ENCODE measurements at places on chromosomes 4 and X. TPM values are rescaled to one million over a fixed set of nuclear protein-coding genes. Genes with fewer than 3 reads are reported as not detected.

DNA sequence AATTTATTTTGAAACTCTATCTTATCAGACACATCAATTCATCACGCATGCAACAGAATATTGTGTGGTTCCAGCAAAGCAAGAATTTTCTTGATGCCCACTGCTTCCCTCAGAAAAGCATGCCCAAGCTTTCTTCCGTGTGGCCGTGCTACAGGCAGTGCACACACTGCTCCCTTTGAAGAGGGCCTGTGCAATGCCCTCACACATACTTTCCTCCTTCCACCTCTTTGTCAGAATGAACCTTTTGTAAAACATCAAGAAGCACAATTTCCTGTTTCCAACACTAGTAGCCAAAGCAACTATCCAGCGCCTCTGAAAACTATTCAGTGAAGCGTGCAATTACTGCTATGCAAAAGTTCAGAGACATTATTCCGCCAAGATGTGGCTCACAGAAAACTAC, 201.7 kb downstream of the NLGN4X start:
- DNase-seq: peak; percentile 5

- no peak for DNase-seq
Measured at GRCh38 chr4:130646886-130647285, 1550.9 kb downstream of the C4orf33 start.

- no peak for DNase-seq
Measured at GRCh38 chr4:188495169-188495568, 355.9 kb downstream of the TRIML1 start.

DNA sequence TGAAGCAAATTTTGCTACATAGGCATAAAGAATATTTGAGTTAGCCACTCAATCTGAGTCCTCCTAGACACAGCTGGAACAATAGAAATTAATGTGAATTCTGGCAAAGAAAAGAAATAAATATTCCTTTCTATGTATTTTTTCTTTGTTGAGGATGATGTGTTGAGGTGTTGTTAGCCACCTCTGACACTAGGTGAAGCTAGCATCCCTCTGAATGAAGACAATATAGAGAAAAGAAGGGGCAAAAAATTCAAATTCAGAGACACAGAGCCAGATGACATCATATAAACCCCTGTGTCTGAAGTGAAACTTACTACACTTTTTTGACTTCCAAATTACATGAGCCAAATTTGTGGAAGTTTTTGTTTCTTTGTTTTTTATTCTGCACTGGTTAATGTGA, 34.6 kb upstream of the TMPRSS11D start:
- DNase-seq: no peak

DNA sequence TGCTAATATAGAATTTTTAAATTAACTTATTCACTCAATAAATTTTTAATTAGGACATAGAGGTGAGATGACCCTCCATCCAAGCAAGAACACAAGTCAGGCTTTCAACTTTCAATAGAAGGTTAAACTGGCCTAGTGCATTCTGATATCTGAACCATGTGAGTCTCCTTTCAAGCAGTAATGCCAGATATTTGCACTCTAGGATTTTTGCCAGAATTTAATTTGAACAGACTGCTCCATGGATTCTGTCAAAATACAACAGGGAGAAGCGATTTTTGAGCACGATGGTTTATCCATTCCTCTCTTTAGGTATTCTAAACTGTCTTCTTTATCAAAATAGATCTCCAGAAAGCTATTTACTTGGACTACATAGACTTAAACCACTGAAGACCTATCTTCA, 72.0 kb upstream of the DCLK2 start:
- DNase-seq: no peak

- no peak for DNase-seq
Measured at GRCh38 chrX:17474892-17475291, 99.9 kb downstream of the NHS start.

GRCh38 chr4:27084685-27085361, 224.2 kb downstream of the STIM2 start:
- peak; percentile 46 for DNase-seq

- no peak for DNase-seq
Measured at GRCh38 chrX:116801943-116802342, 339.2 kb upstream of the CT83 start.

DNA sequence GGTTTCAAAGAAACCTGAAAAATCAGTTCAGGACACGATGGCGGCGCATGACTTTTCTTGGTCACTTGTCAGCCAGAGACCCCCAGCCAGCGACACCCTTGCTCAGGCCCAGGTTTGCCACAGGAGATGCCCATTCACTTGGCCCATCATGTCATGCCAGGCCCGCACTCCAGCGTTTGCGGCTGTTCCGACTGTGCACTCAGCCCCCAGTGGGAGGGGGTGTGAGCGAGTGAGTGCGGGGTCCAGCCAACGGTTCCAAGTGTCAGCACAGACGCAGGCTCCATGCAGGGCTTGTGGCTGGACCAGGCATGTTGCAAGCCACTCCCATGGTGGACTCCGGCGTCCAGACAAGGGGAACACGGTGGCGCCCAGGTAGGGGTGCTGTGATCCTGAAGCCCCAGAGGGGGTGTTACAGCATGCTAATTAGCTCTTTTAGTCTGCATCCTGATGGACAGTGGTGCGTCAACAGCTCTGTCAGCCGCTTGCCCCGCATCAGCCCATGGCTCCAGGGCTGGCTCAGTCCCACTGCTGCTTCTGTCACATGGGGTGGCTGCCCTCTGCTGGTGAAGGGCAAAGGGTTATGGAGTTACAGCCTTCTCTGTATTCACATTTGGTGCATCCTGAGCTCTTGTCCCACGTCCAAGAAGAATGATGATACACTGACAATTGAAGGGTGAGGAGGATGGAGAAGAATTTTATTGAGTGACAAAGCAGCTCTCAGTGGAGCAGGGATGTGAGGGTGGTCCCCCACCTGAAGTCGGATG, 3.7 kb upstream of the MAEA start:
- no peak for DNase-seq

The CFAP47 gene
- 0.44 TPM for total RNA-seq

The CFI gene
- 2.6 TPM for total RNA-seq

The WAS gene
- total RNA-seq: 2.7 TPM
